ENCODE measurements at places on chromosomes 16 and 17. TPM values are rescaled to one million over a fixed set of nuclear protein-coding genes. Genes with fewer than 3 reads are reported as not detected.

Gene EME1
- 0.27 TPM for total RNA-seq

Gene PER1
- 235 TPM for total RNA-seq

Gene TPPP3
- 197 TPM for total RNA-seq

Gene DNASE1
- total RNA-seq = 16.2 TPM

Gene TMC6
- 38.3 TPM for total RNA-seq

Gene PPM1E
- total RNA-seq = not detected

Gene NT5M
- total RNA-seq = 4.5 TPM

Gene C17orf100
- total RNA-seq = 3.3 TPM

DNA sequence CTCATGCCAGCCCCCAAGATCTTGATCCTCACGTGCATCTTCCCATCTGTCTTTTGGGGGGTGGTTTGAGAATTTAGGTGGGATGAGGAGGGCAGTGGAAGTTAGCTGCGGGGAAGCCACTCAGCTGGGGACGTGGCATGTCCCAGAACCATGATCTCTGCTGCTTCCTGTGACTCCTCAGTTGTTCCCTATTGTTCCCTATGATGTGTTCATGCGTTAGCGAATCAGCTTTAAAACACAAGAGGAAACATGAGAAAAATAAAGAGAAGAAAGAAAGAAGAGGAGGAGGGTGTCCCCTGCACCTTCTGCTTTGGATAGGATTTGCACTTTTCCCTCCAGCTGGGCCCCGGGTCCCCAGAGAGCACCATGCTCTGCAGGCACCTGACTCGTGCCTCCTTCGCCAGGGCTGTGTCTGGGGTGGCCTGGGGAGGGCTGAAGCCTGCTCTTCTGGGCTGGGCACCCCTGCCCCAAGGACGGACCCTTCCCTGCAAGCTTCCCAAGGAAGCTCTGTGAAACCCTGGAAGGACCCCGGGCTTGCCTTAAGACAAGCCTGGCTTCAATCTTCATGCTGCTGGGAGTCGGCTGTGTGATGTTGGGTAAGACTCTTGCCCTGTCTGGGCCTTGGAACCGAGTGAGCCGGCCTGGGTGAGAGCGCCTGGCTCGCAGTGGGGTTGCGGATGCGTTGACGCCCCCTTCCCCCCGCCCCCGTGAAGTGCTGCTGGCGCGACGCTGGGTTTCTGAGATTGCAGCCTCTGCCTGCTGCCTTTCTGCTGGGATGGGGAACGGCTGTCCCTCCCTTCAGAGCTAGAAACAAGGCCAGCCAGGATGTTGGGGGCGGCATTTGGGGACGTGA lies 62.8 kb upstream of the CIBAR2 start:
- no peak for DNase-seq

- DNase-seq = no peak
Measured at GRCh38 chr16:51409001-51409675, 258.1 kb upstream of the SALL1 start.

DNA sequence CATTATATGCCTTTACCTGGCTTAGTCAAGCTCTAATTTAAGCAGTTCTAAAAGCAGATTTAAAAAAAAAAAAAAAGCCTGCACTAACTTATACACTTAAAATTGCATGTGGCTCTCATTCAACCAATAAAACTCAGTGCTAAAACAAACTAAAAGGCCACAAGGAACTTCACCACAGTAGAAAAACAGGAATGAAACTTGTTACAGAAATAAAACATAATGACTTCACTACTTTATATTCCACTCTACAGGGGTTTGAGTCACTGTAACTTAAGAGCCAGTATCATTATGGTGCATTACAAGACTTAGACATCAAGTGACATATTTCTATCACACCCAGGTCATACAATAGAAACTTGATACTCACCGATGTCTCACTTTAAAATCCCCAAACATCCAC lies 11.1 kb downstream of the CA10 start:
- no peak for DNase-seq

DNA sequence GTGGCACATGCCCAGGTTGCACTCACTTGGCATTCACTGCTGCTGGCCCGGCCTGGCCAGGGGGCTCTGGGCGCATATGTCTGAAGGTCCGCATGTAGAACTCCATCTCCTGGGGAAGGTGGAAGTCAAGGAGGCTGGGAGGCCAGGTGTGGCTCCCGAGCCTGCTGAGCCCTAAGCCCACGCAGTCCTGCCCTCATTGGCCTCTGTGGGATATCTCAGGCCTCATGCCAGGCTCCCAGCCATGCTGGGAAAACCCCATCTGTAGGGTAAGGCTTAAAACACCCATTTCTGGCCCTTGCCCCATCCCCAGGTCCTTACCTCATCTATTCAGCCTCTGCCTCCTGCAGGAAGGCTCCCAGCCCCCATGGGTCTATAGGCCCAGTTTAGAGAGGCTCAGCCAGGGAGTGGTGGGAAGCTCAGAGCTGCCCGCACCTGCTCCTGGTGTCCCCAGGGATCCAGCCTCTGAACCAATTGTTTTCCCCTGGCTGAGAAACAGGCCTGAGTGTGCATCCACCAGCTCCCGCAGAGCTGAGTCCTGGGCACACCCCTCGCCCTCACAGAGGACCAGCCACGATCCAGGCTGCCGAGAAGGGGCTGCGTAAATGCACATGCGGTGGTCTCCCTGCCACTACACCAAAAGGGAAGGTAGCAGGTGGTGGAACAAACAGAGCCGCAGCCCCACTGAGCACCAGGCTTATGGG lies 2.3 kb upstream of the TPPP3 start:
- no peak for DNase-seq

DNA sequence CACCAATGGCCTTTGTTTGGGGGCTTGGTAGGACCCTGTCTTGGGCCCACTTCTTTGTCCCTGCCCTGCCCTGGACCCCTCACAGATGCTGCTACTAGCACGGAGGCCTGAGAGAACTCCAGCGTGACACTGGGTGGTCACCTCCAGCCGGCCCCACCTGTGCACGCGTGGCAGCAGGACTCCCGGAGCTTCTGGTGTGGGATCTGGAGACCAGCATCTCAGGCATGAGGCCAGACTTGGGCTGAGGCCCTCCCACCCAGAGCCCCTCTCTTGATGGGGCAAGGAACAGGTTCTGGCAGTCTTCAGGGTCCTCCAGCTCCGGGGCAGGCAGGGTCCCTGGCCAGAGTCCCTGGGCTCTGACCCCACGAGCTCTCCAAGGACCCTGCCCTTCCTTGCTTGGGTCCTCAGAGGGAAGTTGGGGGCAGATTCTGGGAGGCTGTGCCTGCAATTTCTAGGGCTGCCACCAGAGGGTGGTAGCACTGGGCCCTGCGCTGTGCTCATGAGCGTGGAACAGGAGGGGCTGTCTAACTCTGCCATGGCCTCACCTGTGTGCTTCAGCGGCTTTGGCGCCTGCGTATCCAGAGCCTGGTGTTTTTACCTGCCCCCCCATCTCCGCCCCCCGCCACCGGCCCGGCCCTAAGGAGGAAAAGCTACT lies 3.1 kb upstream of the BAIAP3 start:
- no peak for DNase-seq

DNA sequence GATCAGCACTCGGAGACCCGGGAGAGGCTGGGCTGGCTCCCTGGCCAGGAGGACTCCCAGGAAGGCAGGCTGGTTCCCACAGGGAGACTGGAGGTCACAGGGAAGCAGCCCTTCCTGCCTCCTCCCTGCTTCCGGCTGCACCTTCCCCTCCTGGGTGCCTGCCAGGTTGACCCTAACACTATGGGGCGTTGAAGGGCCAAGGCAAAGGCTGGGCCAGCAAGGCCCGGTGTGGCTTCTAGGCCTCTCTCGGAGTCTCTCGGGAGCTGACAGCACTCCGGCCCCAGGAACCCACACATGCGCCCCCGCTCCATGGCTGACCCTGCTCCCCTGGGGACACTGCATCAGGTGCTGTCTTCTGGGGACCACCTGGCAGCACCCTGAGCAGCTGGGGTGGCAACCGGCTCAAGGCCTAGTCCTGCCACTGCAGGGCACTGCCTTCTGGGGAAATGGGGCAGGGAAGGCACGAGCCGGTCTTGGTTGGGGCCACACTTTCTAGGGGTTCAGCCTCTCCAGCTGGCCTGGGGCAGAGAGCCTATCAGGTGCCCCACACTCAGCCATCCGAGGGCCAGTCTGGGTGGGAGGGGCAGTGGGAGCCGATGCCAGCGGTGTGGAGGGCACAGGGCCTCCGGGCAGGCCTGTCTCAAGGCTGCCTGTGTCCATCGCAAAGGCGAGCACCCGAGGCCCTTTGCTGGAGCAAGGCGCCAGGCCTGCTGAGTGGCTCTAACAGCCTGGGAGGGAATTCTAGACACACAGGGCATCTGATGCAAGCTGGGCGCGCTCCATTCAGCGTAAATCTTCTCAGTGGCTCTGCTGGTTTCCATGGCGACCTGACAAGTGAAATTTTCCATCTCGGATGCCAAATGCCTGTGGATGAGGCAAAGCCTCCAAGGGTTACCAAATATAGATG lies 5.6 kb upstream of the MTSS2 start:
- DNase-seq = peak; percentile 81

- DNase-seq = no peak
Measured at GRCh38 chr16:759110-759910, 1.2 kb upstream of the MSLN start.

GRCh38 chr17:12627781-12628451 lies 37.8 kb upstream of the MYOCD start:
- DNase-seq = no peak

GRCh38 chr16:88915639-88916327 lies 49.3 kb upstream of the PABPN1L start:
- no peak for DNase-seq

DNA sequence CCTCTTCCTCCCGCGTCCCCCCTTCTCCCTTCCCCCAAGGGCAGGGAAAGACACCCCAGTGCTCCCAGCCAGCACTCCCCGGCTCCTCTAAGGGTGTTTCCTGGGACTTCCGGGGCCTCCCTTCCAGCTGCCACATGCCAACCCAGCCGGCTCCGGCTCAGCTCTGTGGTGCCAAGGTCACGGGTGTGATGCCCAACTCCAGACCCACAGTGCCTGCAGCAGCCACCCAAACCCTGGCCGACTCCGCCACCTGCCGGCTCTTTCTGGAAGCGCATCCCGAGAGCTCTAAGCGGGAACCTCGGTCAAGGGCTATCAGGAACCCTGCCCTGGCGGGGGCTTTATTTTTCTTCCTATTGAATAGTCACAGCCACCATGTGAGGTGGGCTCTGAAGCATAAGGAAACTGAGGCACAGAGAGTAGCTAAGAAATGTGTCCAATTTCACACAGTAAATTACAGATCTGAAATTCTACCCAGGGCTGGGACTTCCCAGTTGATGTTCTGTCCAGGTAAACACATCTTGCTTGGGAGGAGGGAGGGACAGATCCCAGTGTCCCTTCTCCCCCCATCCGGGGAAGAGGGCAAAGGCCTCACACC lies 3.3 kb upstream of the PPP1R1B start:
- peak; percentile 97 for DNase-seq

DNA sequence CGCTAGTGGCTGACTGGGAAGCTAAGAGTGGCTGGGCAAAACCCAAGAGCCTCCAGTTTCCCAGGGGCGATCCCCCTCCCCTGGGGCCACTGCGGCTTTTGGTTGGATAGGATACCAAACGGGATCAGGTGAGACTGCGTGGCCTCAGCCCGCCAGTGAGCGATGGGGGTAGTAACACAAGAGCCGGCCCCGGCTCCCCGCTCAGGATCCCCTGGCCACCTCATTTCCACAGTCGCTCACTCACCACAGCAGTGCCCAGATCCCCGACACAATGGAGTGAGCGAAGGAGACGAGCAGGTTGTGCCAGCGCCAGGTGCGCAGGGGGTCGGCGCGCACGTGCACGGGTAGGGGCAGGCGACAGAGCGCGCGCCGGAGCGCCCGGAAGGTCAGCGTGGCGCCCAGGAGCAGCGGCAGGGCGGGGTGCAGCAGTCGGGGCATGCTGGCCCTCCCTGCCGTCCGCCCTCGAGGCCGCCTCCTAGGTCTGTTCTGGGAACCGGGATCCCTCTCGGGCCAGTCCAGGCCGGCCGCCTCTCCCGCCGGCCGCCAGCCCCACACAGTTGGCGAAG lies 290 bp downstream of the TLCD1 start:
- no peak for DNase-seq

DNA sequence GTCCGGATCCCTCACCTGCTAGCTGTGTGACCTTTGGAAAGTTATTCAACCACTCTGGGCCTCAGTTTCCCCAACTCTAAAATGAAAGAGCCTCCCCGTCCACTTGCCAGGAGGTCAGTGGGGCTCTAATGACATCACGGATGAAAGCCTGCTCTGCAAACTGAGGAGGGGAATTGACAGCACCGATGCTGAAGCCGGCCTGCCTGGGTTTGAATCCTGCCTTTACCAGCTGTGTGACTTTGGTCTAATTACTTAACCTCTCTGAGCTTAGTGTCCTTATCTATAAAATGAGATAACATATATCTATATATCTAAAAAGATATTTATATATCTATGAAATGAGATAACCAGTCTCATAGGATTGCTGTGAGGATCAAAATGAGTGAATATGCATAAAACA lies 1.9 kb downstream of the STX1B start:
- no peak for DNase-seq

DNA sequence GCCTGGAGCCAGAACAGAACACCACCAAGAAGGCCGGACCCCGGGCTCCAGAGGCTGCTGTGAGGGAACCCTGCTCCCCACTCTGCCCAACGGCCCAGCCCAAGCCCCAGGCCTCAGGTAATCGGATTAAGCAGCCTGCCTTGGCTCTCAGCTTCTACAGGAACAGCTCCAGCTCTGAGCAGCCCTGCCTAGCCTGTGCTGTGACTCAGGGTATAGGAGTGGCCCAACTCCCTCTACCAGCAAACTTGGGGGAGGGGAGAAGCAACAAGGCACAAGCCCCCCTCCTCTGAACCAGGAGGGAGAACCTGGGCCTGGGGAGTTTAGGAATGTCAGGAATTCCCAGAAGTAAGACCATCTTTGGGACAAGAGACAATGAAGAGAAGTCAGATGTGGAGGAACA lies 849 bp upstream of the SOX15 start:
- peak; percentile 62 for DNase-seq

GRCh38 chr16:15899538-15900100 lies 11.2 kb upstream of the CEP20 start:
- no peak for DNase-seq

- DNase-seq = no peak
Measured at GRCh38 chr17:39946551-39947330, 16.1 kb upstream of the GSDMA start.

DNA sequence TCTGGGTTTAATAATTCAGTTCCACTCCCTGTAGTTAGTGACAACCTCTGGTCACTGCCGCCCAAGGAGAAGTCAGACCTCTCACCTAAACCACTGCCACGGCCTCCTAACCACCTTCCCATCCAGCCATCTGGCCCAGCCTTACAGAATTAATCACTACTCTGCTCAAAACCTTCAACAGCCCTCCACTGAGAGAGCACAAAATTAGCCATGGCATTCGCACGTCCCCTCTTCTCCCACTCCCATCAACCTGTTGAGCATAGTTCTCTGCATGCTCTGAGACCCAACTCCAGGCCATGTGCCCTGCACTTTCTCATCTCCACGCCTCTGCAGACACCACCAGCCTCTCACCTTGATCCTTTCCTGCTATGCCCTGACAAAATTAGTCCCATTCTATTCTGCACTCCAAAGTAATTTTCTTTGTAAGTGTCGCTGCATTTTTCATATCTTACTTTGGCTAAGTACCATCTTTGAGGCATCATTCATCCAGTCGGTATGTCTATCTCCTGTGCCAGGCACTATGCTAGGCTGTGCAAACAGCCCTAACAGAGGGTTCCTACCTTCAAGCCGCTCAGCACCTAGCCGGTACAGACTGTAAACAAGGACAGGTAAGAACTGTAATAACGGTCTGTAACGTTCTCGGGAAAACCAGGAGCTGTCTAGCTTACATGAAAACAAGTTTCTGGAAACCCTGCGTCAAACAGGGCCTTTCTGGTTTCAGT lies 963 bp downstream of the COPRS start:
- DNase-seq = no peak

Data from lower leg skin (tissue), 4 donors.